Stimulated activated effector memory CD8-positive, alpha-beta T cell treated with anti-CD3 and anti-CD28 coated beads, Interleukin-12 subunit alpha, Interleukin-12 subunit beta, amount 100 ng/mL, for 72 hours (primary cell): ENCODE measurements at places on chromosomes 11 and 22.

GRCh38 chr22:23066200-23067022 lies 3.9 kb upstream of the GNAZ start:
- DNase-seq = no peak

- no peak for DNase-seq
Measured at GRCh38 chr11:73383249-73384124, 7.3 kb downstream of the RELT start.

DNA sequence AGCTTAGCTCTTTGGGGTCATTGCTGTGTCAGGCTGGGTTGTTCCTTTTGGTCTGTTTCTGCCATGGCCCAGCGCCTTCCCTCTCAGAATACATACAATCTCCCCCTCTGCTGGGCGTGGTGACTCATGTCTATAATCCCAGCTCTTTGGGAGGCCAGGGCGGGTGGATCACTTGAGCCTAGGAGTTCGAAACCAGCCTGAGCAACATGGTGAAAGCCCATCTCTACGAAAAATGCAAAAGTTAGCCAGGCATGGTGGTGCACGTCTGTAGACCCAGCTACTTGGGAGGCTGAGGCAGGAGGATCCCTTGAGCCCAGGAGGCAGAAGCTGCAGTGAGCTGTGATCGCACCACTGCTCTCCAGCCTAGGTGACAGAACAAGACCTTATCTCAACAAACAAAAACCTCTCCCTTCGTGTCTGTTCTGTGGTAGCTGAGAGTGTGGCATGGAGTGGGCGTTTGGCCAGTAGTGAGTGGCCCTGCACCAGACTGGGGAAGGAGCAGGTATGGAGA lies 46.7 kb upstream of the RAB1B start:
- no peak for DNase-seq

DNA sequence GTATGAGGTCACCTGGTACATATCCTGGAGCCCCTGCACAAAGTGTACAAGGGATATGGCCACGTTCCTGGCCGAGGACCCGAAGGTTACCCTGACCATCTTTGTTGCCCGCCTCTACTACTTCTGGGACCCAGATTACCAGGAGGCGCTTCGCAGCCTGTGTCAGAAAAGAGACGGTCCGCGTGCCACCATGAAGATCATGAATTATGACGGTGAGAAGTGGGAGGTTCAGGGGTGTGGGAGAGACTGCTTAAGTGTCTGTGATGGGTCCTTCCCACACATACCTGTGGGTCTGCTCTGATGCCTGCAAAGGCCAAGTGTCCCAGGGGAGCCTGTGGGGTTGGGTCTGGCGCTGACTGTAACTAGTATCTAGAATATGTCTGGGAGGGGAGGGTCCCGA lies 3.9 kb downstream of the APOBEC3G start:
- DNase-seq = no peak

GRCh38 chr11:114295676-114296604 lies at the start of gene NNMT:
NNMT (plus strand) TSS chr11:114296399; CDS start chr11:114296557, 158 bp downstream.
- no peak for DNase-seq

DNA sequence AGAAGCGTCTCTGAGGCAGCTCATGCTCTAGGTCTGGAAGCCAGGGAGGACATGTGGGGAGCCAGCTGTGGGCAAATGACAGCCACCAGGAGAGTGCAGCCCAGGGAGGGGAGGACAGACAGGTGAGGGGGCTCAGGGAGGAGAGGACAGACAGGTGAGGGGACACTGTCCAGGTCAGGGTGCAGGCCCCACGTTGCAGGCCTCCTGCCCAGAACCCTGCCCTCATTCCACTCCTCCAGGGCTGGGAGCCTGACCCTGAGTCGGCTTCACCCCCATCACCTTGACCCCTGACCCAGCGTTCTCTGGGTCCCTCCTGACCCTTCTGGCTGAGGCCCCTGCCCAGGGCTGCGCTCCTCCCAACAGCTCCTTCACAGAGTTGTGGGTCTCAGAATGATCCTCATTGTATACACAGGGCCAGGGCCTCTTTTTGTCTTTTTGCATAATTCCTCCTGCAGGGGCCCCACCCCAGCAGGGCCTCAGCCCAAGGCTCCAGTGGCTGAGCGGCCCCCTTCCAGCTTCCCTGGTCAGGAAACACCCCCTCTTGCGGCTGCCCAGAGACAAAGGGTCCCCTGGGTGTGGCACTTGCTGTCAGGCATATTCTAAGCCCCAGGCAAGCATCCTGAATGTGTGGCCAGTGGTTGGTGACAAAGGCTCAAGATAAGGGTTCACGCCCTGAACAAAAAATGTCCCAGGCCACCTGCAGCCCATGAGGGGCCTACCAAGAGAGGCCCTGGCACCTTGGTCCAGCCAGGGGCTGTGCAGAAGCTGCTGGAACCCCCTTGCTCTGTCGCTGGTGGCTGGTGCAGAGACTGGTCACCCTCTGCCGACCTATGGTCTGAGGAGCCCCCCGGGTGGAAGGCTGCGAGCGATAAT lies 853.0 kb downstream of the BRD1 start:
- DNase-seq = no peak

- no peak for DNase-seq
Measured at GRCh38 chr11:36817336-36817965, 219.4 kb upstream of the RAG2 start.

GRCh38 chr11:1879941-1880720 lies 11.6 kb downstream of the PRR33 start:
- no peak for DNase-seq

DNA sequence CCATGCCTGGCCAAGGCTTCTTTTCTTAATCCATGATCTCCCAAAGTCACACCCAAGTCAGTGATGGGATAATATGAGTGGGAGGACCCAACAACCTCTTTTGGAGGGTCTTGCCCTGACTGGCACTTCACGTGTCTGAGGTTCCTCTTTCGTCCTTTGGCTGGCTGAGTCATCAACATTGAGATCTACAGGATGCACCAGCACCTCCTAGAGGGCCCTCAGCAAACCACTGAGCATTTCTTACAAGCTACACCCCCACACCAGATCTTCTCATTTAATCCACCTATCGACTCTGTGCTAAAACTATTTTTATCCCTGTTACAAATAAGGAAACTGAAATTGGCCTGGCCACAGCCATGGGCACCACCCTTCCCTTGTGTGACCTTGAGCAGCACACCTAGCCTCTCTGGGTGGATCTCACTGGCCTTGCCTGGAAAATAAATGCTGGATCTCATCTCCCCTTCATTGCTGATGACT lies 63.4 kb downstream of the FLI1 start:
- DNase-seq = peak; percentile 78

DNA sequence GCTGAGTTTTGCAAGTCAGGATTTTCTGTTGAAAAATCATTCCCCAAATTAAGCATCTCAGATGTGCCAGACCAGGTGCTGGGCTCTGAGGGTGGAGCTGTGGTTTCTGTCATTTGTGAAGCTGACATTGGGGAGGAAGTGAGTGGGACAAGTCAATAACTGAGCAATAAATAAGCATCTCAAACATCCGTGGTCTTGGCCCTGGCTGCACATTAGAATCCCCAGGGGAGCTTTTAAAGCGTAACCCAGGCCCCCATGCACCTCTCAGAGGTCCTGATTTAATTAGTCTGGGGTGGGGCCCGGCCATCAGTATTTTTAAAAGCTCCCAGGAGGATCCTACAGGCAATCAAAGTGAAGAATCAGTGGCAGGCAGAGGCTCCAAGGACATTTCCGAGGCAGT lies 420.0 kb downstream of the MN1 start:
- no peak for DNase-seq

DNA sequence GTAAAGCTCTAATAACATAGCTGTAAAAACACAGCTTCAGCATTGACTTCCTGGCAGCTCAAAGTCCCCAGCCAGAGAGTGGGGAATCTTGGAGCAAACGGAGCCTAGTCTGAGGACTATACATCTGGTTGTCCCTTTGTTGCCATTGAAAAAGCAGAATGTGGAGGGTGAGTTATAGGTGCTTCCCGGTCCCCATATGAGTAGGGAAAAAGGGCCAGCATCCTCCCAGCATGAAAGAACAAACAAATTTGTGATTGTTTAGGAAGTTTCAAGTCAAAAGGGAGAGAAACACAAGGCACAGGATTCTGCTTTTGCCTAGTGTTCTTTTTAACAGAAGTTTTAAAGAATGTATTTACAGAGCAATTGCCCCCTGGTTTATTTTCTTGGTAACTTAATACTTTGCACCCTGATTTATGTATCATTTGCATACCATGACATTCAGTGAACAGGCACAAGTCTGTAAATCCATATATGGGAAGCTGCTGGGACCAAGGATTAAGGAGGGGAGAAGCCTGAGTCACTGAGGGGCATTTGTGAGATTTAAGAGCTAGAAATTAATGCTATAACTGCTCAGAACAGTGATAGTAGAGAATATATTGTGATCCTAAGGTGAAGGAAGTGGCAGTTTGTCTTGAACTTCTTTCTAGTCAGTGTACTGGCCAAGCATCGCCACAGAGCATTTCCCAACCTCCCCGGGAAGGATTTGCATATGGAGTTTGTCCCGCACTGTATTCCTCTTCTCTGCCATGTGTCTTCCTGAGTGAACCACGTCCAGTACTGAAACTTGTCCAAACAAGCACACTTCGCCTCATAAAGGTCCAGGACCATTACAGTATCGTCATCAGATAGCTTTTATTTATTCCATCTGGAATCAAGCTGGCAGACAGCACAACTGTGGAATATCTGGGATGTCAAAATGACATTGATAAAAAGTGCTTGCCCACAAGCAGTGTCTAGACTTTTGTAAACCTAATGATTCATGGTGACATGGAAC lies 103.0 kb downstream of the DBX1 start:
- DNase-seq = no peak

DNA sequence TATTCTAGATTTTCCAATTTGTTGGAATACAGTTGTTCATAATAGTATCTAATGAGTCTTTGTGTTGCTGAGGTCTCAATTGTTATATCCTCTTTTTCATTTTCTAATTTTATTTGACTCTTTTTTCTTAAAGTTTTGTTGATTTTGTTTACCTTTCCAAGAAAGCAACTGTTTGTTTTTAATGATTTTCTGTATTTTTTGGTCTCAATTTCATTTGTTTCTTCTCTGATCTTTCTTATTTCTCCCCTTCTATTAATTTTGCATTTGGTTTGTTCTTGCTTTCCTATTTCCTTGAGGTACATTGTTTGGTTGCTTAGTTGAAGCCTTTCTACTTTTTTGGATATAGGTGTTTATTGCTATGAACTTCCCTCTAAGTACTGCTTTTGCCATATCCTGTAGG lies 5.2 kb upstream of the OR52A1 start:
- no peak for DNase-seq

- no peak for DNase-seq
Measured at GRCh38 chr11:79087238-79087960, 353.4 kb downstream of the TENM4 start.

- no peak for DNase-seq
Measured at GRCh38 chr22:43889860-43890253, 2.0 kb downstream of the PNPLA5 start.
